ENCODE measurements at places on chromosomes 2 and 18.

GRCh38 chr18:25420077-25420825 is 68.3 kb upstream of the ZNF521 start:
- DNase-seq: no peak

- no peak for DNase-seq
These were observed 5.3 kb downstream of the PER2 start for GRCh38 chr2:238282861-238283738.

DNA sequence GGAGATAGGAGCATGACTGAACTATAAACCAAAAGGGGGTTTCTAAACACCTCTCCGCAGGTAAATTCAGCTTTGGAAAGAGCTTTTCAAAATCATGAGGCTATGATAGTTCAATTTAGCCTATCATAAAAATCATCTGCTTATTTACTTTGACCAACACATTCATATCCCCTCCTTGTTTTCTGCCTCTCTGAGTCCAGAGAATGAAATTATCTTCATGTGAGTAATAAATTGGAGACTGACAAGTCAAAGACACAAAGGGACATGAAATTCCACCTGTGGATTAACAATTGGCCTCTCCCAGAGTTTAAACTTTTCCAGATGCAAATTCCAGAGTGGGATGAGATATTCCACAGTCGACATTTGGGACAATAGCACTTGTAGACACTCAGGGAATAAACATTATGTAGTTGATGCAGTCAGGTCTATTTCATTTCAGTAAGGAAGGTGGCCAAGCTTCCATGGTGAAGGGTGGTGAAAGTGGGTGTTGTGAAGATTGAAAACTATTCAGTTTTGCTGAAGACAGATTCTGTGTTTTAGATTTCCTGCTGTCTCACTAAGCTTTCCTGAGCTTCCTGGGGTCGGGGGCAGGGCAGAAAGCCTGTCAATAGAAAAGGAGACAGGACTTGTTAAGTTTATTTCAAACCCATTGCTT is 84.7 kb downstream of the CDC42EP3 start:
- DNase-seq: no peak

- DNase-seq: no peak
These were observed 29.3 kb downstream of the CYP26B1 start for GRCh38 chr2:72118386-72118785.

GRCh38 chr2:180442860-180443644 is 436.0 kb upstream of the CWC22 start:
- DNase-seq: no peak

GRCh38 chr2:43537137-43537536 is 58.7 kb downstream of the THADA start:
- DNase-seq: no peak

DNA sequence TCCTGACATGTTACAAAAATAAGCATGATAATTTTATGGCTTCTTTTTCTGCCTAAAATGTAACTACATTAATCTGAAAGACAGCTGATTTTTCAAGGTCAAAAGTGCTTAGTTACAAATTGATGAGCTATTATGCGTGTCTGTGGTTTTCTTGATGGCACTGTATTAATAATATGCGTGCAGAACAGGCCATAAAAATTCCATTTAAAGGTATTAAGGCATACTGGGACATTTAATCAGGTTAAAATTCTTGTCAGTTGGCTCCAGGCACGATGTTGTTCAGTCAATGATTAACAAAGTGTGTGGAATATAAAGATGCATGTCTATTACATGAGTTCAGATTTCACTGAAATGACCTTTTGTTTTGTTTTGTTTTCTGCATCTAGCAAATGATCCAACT is 420.1 kb upstream of the ZNF804A start:
- DNase-seq: no peak

DNA sequence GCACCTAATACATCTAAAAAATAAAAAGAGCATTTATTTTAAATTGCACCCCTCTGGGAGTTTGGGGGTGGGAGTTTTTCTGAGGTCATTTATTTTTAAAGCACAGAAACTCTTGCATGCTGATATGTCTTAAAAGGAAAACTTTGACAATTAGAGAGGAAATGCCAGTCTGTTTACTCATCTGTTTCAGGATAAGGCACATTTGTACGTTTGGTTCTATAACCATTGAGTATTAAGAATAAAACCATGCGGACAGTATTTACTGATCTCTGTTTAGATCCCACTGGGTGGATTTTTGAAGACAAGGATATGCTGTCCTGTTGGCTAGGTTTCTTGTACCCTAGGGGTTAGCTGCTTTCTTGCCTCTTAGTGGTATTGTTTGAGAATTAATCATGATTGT is 122.9 kb downstream of the TANC1 start:
- DNase-seq: peak; percentile 30

- no peak for DNase-seq
These were observed 111.6 kb upstream of the CYP1B1 start for GRCh38 chr2:38187541-38188011.

GRCh38 chr2:28749526-28749925 is 2.1 kb upstream of the PPP1CB start:
- DNase-seq: no peak

DNA sequence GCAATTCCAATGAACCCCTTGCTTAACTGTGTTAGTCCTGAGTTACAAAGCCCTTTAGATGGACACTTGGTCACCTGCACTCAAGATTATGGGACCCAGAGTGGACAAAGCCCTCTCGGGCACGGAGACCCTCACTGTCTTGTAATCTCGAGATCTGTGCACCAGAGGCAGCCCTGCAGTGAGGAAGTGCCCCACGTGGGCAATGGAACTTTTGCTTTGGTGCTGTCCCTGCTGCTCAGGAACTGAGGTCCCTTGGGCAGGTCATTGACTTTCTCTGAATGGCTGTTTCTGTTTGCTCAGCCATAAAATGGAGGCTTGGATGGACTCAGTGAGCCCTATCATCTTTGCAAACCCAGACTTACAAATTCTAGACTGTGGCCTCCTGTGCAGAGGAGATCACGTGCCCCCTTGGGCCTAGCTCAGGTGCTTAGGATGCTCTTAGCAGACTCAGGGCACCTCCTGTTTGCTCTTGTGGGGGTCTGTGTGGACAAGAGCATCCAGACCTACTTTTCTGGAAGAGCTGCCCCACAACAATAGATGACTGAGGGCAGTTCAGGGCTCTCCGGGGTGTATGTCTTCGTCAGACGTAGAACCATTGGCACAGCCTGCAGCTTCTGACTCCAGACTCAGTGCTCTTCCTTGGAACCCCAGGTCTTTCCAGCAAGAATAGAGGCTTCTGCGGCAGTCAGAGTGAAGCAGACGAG is 94.5 kb upstream of the HS6ST1 start:
- no peak for DNase-seq

GRCh38 chr2:179454443-179455171 is 190.0 kb upstream of the SESTD1 start:
- DNase-seq: no peak

- no peak for DNase-seq
These were observed 5.2 kb downstream of the ARHGAP25 start for GRCh38 chr2:68739595-68740399.

DNA sequence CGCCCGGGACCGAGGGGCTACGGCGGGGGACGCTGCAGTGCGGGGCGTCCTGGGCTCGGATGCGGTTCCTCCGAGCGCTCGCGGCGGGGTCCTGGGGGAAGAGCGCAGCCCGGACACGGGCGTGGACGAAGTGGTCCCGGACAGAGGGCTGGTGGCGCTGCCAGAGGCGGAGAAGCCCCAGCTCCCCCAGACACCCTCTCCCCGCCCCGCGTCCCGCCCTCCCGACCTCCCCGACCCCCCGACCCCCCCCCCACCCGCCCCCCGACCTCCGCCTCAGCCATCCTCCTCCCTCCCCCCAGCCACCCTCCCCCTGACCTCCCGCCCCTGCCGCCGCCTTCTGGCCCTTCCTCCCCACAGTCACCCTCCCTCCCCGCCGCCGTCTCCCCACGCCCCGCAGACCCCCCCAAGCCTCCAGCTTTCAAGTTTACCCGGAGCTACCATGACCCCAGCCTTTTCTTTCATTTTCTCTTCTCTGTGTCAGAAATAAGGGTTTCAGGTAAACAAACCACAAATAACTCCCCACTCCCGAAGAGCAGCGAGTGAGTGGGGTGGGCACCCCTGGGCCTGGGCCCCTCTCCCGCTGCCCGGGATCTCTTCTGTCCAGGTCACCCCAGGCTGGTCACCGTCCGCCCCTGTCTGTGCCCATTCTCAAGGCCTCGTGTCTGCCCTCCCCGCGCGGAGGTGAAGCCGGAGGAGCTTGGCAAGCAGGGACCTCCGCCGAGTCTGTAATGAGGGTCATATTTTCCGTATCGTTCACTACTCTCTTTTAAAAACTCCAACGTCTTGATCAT is 5.1 kb downstream of the NFATC1 start:
- no peak for DNase-seq

DNA sequence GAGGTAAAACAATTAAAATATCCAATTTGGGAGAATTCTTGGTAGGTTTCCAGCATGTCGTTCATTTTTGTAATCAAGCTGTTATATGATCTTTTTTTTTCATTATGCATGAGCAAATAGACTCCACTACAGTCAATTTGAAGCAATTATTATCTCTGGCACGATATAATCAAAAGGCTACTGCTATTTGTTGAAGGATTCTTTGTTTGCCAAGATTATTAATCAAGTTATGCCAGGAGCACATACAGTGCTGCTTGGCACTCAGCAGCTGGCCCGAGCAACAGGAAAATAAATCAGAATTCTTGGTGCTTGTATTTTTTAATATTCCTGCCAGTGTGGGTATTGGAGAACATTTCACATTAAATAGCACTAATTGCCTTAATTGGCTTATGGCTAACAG is 279.5 kb downstream of the RND3 start:
- DNase-seq: peak; percentile 21

- no peak for DNase-seq
These were observed 138.6 kb upstream of the SERTAD2 start for GRCh38 chr2:64792300-64792699.

DNA sequence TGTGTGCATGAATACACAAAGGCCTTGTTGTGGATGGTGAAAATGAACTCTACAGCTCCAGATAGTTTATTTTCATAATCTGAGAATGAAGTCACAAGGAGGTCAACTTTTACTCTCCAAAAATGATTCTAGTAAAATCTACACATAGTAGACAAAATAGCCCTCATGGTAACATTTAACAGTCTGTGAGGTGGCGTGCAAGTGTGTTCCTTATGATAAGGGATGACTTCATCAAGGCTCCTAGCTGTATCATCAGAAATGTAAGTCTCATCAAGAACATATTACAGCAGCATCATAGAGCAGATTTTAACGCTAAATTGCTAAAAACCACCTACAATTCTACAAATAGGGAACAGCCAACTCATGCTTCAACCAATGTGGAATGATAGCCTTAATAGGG is 72.3 kb upstream of the RIOK3 start:
- no peak for DNase-seq

GRCh38 chr2:206921529-206921928 is 17.8 kb upstream of the CPO start:
- DNase-seq: no peak

DNA sequence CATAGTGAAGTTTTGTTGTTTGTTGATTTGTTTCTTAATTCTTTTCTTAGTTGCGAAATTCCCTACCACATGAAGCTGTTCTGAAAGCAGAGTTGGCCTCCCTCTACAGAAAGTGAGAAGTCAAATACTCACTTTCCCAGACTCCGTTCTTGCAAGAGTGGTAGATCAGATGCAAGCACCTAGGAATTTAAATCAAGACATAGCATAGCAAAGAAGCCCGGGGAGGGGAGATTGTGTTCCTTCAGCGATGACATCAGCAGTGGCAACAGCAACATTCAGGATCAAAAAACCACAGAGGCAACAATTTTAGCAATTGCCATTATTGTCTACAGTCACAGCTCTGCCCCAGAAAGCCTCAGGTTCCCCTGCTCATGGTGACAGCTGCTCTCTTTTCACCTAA is 580.0 kb downstream of the RNF144A start:
- DNase-seq: peak; percentile 15

DNA sequence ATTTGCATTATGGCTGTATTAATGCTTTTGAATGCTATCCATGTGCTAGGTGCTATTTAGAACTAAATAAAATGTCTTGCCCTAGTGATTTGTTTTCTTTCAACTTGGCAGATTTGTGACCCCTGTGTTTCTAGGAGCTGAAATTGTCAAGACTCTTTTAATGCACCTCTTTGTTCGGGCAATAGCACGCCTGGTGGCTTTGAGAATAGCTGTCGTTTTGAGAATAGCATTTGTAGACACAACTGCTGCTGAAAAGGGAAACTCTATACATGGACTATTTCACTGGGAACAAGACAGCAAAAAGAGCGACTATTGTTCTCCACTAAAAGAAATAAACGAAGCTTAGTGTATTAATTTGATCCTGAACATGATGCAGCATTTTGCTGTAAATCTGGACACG is 352.1 kb upstream of the ZNF521 start:
- DNase-seq: no peak

GRCh38 chr2:10019602-10020400 is 23.5 kb upstream of the KLF11 start:
- DNase-seq: no peak

DNA sequence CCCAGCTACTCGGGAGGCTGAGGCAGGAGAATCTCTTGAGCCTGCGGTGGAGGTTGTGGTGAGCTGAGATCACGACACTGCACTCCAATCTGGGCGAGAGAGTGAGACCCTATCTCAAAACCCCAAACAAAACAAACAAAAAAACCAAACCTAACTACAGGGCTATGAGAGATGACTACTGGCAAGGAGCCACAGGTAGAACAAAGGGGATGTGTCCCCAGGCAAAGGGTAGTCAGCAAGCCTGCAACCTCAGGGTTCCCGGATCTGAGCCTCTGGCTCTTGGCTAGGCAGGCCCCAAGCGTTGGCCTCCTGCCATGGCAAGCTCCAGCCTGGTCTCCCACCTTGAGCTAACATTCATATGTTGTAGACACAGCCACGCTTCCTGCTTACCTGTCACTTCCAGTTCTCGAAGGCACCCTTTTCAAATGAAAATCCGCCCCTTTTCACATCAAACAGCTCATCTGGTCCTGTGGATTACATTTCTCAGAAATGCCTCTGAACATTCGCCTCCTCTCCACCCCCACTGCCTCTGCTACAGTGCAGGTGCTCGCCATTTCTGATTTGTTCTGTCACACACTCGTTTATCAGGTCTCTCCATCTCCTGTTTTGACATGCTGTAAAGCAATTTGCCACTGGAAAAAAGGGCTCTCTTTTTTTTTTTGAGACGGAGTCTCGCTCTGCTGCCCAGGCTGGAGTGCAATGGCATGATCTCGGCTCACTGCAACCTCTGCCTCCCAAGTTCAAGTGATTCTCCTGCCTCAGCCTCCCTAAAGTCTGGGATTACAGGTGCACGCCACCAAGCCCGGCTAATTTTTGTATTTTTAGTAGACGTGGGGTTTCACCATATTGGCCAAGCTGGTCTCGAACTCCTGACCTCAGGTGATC is 13.1 kb upstream of the ACTR3 start:
- DNase-seq: peak; percentile 75

GRCh38 chr2:147826278-147827087 is 18.3 kb upstream of the ACVR2A start:
- no peak for DNase-seq

- DNase-seq: no peak
These were observed 23.2 kb upstream of the PLA2R1 start for GRCh38 chr2:160085662-160086061.

GRCh38 chr18:61587865-61588264 is 254.6 kb downstream of the CDH20 start:
- DNase-seq: no peak

GRCh38 chr2:98849113-98849512 is 86.9 kb downstream of the CRACDL start:
- DNase-seq: no peak

- no peak for DNase-seq
These were observed 273.2 kb upstream of the SIX3 start for GRCh38 chr2:44668336-44668735.

All from T47D (cell line).